ENCODE measurements at places on chromosomes 5 and 9. TPM values are rescaled to one million over a fixed set of nuclear protein-coding genes. Genes with fewer than 3 reads are reported as not detected.

DNA sequence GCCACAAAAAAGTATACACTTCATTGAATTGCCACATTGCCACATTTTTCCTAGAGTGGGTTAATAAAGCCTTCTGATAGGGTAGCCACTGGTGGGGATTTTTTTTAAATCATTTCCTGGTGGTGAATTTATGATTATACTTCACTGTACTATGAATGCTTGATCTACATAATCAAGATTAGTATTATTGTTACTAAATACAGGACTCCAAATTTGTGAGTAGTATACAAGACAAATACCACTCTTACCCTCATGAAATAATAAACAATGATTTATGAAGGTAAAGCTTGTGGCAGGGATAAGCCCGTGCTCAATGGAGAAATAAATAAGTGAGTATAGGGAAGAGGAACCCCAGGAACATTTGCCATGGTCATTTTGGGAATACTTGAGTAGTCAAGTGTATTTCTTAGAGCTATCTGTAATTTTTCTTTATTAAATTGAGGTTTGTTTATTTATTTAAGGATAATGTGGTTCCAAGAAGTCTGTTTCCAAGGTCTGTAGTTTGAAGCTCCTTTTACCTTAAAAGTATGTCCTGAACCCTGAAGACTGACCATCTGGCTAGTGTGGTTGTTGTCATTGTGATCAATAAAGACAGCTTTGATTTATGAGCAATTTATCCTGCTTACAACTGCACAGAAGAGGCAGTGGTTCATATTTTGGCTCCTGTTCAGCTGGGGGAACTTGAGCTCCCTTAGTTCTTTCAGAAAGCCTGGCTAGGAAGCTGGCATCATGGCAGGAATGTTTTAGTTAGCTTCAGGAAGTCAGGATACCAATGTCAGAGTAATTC is 118.6 kb downstream of the ZSWIM6 start:
- no peak for DNase-seq

DNA sequence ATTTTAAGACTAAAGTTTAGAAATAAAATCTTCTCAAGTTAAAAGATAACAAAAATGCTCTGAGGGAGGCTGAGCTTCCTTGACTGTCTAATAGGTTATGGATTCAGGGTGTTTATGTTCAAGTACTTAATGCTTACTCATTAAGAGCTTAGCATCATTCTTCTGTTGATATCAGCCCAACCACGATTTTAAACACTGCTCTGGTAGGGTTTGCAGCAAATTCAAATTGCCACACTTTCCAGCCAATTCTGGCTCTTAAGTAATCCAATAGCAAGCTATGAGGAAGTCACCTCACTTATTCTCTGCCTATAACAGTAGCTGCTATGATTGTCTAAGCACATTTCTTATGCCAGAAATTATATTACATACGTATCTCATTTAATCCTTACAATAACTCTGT is 191.0 kb upstream of the KIF2A start:
- DNase-seq = no peak

TSTD2 gene
- 36.1 TPM for total RNA-seq

DNA sequence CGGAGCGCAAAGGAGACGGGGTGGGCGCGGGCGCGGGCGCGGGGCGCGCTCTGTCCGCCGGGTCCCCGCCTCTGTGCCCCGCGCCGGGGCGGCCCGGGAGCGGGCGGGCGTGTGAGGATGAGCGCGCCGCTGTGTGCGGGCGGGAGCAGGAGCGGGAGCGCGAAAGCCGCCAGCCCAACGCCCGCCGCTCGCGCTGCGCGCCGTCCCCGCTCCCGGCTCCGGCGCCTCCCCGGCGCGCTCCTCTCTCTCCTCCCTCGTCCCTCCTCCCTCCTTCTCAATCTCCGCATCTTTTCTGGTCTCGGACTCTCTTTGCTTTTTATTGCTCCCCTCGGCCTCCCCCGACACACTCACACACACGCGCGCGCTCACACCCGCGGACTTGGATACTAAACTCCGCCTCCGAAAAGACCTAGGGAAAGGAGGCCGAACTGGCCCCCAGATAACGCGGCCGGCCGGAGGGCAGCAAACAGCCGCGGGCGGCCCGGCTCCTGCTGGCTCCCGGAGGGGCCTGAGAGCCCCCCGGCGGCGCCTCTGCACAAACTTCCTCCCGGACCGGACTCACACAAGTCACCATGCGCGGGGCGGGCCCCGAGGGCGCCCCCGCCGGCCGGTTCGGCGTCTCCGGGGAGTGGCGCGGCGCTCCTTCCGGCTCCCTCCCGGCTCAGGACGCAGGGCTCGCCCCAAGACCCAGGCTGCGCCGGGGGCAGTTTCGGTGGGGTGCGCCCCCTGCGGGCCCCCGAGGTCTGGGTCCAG is at the start of gene FIBCD1:
Gene FIBCD1 (minus strand): TSS at position 596 of the 753 bp plus-strand sequence. CDS start 640 bp downstream, outside the sequence.
- DNase-seq = no peak

DNA sequence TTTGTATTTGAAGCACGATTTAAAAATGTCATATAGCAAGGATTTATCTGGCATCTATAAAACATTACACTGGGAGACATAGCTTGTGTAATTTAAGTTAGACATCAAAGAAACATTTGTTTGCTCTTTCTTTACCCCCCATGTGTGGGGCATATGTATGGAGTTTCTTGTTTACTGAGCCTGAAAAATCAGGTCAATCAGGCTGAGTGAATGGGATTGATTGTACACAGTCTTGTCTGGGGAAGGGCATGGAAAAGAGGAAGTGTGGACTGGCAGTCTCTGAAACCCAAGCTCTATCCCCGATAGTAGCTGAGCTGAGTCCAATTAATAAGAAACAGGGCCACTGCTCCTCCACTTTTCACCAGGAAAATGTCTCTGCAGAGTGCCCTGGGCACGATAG is 49.4 kb downstream of the SLC46A2 start:
- DNase-seq = no peak

- peak; percentile 78 for DNase-seq
These were observed 57.8 kb upstream of the LIFR start for GRCh38 chr5:38613992-38614836.

All from ureter (tissue), 1 donor.